ENCODE measurements at places on chromosomes 4 and X.
A peak's percentile ranks its signal among the peaks of the same experiment; 100 is the strongest.

DNA sequence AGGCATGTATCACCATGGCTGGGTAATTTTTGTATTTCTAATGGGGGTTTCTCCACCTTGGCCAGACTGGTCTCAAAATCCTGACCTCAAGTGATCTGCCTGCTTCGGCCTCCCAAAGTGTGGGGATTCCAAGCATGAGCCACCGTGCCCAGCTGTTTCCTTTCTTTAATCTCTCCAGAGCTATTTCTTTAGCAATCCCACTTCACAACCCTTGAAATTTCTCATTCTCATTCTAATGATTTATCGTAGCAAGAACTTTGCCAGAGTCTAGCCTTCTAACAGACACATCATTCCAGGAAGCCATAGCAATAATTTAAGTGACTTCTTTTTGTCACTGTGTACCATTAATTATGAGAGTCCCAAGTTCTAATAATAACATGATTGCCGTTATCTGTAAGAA is 68.6 kb downstream of the RXFP1 start:
- no peak for DNase-seq

GRCh38 chrX:47992095-47992380 is 11.8 kb downstream of the ZNF182 start:
- DNase-seq, result no peak

- DNase-seq, result no peak
Measured at GRCh38 chrX:136189222-136189621, 41.9 kb downstream of the FHL1 start.

DNA sequence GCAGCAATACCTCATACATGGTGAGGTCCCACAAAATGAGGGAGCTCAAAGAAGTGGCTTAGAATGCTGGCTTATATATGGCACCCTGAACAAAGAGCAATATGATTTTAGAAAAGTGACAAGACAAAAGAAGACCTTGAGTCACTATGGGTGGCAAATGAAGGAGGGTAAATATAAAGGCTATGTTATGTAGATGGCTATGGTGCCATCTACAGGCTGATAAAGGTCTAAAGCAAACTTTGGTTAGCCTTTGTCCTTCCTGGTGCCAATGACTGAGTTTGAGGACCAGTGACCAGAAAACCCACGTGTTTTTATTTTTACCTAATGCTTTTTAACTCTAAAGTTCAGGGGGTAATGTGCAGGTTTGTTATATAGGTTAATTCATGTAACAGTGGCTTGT is 151.8 kb downstream of the CCNG2 start:
- no peak for DNase-seq

- DNase-seq, result no peak
Measured at GRCh38 chrX:78769946-78770345, 22.4 kb downstream of the LPAR4 start.

DNA sequence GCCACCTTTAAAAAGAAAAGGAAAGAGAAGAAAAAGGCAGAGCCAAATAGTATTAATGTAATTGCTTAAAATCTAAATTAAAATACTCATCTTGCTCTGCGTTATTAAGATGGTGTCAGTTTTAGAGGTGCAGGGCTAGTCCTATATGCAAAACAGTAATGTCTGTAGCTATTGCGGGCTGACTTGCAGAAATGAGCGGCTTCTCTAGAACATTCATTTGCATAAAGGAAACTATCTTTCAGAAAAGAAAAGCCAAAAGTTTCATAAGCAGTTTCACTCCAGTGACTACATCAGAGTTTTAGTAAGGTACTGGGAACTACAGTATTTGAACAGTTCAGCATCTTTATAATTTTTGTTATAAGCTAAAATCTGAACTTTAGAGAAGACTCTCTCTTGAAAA is 6.0 kb downstream of the SMAD1 start:
- DNase-seq, result no peak

DNA sequence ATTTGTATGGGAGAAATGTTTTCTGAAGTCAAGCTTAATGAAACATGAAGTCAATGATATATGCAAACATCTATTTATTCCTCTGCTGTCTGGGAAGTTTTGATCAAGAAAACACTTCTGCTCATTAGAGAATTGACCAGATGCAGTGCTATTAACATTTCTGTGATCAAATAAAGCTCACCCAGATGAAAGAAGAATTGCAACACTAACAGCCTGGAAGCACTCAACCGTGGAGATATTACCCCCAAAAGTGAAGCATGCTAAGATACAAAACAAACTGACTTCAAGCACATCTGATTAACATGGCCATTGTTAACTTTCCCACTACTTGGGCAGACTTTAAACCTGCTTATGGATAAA is 73.7 kb upstream of the GUCY1A1 start:
- no peak for DNase-seq

- DNase-seq, result no peak
Measured at GRCh38 chr4:83701041-83701440, 165.1 kb downstream of the GPAT3 start.

DNA sequence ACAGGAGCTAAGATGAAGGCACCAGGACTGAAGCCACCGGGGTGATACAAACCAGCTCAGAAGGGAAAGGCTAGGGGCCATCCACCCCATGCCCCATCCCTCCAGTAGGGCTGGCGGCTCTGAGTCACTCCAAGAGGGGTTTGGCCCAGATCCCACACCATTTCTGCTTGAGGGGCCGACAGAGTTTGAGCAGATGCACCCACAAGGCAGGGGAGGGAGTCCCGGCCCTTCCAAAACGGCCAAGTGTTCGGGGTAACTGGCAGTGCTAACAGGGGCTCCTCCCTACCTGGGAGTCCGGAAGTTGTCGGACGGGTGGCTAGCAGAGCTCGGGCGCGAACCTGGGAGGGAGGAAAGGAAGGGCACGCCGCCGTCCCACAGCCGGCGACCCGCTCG is 412 bp downstream of the SLC10A3 start:
- peak; percentile 48 for DNase-seq

- DNase-seq, result no peak
Measured at GRCh38 chr4:41183021-41183553, 31.3 kb downstream of the APBB2 start.
